MG63 (cell line): ENCODE measurements at places on chromosomes 5 and 9.

GRCh38 chr5:1465117-1465516, 19.9 kb upstream of the SLC6A3 start:
- DNase-seq: no peak

- no peak for DNase-seq
These were observed 19.0 kb downstream of the DMGDH start for GRCh38 chr5:79050498-79050897.

DNA sequence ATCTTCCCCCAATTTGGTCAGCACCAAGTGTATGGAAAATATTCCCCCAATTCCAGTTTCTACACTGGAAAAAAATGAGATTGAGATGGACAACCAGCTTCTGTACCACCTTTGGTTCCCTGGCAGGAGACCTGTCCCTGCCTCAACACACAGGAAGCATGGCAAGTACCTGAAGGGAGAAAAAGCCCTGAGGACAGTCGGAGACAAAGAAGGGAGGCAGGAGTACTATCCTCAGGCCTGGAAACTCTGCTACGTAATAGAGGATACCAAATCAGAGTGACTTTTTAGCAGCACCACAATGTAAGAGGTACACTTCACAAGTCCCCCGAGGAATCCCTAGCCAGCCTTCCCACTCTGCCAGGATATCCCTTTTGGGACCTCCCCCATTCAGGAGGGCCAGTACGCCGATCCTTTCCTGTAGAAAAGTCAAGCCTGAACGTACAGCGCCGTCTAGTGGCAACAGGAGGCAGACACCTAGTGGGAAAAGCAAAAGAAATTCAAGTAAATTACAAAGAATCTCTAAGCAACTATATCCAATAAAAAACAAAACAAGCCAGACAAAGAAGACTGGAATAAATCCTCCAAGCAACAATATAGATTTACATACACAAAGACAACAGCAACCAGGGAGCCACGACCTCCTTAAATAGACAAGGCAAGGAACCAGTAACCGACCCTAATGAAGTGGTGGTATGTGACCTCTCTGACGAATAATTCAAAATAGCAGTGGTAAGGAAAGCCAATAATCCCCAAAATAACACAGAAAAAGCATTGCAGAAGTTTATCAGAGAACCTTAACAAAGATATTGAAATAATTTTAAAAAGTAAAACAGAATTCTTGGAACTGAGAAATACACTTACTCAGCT, 63.3 kb upstream of the SLCO6A1 start:
- peak; percentile 39 for DNase-seq

GRCh38 chr9:34570809-34571480, 18.6 kb downstream of the CNTFR start:
- no peak for DNase-seq

DNA sequence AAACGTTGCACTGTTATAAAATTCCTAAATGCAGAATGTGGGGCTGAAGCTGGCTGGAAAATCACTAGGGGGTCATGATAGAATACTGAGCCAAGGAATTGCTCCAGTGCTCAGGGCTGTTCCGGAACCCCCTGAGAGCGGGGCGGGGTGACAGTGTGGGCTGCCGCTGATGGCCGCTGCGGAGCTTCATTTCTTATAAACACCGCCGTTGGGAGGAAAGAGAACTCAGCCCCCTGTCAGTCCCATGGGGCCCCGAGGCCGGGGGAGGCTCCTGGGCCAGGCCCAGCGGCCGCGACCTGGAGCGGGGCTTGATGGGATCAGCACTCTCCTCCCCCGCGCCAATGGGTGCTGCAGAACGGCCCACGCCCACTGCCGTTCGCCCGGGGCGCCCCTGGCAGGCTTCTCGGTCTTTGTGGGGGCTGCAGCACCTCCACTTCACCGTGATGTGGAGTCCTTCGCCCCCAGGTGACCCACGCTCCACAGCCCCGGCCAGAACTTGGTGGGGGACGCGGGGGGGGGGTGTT, 5.2 kb upstream of the IRF1 start:
- peak; percentile 99 for DNase-seq

DNA sequence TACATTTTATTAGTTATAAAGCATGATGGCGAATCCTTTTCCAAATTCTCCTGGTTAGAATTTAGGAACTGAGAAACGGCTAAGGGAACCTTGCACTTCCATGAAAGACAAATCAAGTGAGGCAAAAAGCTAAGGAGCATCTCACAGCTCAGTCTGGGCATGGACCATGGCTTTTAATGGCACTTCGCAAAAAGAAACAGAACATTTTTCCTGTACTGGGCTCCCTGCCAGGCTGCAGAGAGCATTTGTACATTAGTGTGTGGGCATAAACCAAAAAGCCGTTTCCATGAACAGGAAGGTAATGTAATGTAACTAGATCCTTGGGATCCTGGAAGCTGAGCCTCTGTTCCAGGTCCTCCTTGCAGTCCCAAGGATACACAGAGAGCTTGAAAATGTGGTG, 354.2 kb downstream of the MRPS30 start:
- no peak for DNase-seq

GRCh38 chr9:135920973-135921585, 13.7 kb upstream of the CAMSAP1 start:
- DNase-seq: no peak

DNA sequence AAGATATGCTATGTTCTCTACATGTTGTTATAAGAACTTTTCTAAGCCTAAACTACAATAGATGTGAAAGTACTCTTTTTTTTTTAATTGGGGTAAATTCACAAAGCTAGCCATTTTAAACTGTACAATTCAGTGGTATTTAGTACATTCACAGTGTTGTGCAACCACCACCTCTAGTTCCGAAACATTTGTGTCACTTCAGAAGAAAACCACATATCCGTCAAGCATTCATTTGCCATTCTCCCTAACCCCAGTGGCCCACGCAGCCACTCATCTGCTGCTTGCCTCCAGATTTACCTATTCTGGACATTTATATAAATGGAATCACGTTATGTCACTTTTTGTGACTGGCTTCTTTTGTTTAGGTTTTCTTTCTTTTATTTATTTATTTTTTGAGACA, 43.1 kb downstream of the SPTAN1 start:
- DNase-seq: no peak

DNA sequence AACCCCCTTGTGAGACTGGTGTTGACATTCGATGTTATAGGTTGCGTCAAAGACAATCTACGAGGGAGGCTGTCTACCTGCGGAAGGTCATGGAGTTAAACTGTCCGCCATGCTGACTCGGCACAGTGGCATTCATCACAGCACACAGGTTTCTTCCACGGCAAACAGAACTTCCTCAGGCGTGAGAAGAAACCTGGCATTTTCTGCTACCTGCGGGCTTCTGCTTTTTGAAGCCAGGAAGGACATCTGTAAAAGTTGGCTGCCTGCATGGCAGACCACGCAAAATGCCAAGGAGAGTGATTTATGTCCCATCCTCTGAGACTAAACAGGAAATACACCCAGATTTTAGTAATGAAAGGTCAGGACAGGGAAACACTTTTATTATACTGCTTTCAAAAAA, 809.8 kb upstream of the NUDT12 start:
- no peak for DNase-seq

GRCh38 chr5:168393773-168394172, 92.5 kb upstream of the RARS1 start:
- DNase-seq: no peak

- DNase-seq: peak; percentile 42
These were observed 89.4 kb downstream of the MACROH2A1 start for GRCh38 chr5:135309391-135310327.

- no peak for DNase-seq
These were observed 140.2 kb downstream of the GLIS3 start for GRCh38 chr9:4159696-4160095.

- no peak for DNase-seq
These were observed 127.8 kb downstream of the FOCAD start for GRCh38 chr9:20811872-20812271.

GRCh38 chr5:140658870-140659269, 5.8 kb upstream of the WDR55 start:
- DNase-seq: no peak

DNA sequence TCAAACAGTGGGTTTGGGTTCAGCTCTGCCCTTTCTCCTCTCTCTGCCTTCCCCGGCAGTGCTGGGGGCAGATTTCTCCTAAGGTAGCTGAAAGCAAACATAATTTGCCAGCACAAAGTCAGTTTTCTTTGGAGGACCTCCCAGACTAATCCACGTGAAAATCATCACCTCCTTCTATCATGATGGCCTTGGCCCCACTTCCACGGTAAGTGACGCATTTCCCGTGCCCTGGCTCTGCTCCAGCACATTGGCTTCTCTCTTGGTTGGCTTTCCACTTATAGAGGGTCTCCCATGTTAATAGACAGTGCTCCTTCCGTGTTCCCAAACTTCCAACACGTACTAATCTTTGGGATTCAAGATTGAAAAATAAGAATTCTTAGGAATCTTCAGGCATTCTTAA, 74.1 kb upstream of the TRIO start:
- DNase-seq: no peak

DNA sequence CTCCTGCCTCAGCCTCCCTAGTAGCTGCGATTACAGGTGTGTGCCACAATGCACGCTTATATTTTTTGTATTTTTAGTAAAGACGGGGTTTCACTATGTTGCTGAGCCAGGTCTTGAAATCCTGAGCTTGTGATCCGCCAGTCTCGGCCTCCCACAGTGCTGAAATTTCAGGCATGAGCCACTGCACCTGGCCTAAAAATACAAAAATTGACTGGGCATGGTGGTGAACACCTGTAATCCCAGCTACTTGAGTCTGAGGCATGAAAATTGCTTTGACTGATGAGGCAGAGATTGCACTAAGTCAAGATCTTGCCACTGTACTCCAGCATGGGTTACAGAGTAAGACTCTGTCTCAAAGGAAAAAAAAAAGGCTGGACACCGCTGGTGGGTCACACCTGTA, 13.1 kb upstream of the DYNC2I2 start:
- no peak for DNase-seq

DNA sequence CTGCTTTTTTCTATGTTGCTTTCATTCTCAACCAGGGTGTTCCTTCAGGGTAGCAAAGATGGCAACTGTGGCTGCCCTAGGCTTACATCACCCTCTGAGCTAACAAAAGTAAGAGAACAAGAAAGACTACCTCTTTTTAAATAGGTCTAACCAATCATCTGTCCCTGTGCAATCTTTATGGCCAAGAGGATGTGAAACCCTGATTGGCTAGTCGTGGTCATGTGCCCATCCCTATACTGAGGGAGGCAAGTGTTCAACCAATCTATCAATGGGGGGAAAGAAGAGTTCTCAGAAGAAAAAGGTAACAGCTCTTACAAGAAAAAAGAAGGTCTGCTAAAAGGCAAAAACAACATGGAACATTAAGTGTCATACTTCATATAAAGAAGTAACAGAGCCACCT, 11.7 kb upstream of the SNCAIP start:
- DNase-seq: no peak

DNA sequence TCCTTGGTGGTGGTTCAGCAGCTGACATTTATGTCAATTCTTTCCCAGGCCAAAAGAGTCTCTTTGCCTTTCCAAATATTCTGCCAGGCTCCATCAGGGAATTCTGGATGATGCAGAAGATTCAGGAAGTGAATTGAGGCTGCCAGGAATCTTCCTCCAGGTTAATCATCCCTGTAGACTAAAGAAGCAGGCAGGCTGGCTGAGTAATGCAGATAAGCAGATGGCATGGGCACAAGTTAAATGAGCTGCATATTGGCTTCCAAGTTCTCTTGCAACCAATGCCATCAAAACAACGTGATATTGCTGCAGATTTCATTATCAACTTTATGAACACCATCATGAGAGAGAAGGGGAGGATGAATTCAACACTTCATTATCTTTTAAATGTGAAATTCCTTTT, 324.5 kb downstream of the KCNN2 start:
- DNase-seq: no peak

GRCh38 chr5:160036243-160036642, 27.3 kb downstream of the TTC1 start:
- DNase-seq: no peak

GRCh38 chr9:115517335-115518075, 399.5 kb upstream of the TNC start:
- no peak for DNase-seq

- DNase-seq: no peak
These were observed 11.3 kb upstream of the RIOK2 start for GRCh38 chr5:97194366-97194765.

GRCh38 chr5:88503041-88503345, 234.3 kb upstream of the TMEM161B start:
- no peak for DNase-seq

DNA sequence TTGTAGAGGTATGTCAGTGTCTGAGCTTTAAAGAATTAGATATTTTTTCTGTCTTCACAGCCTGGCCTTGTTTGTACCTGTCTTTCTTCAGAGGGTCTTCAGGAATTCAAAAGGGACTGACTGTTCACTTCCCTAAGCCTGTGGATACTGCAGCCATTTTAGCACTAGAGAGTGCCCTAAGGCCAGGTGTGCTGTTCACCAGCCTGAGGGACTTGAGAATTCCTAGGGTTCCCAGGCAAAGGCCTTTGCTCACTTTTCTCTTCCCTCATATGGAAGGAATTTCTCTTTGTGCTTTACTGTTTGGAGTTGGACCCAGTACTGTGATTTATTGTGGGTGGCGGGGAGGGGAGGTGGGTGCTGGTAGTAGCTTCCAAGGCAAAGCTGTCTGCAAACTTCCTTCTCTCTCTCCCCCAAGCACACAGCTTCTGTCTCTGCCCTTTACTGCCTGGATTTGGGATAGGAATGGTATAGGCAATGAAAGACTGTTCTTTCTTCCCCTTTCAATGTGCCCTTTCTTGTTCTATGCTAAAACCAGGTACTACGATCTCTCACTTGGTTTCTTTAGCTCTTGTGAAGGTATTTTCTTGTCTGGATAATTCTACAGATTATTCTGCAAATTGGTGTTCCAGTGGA, 9.7 kb upstream of the LRRC70 start:
- DNase-seq: no peak

DNA sequence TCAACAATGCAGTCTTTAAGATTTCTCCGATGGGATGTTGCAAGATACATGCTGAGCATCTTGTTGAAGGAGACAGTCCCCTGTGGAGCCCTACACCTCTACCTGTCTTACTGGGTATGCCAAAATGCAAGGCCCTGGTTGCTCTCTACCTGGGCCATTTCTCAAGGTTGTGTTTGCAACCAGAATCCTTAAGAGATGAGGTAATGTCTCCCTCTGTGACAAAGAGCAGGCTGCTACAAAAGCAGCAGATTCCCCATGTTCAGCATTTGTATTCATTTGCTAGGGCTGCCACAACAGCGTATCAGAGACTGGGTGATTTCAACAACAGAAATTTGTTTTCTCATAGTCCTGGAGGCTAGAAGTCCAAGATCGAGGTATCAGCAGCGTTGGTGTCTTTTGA, 138.4 kb upstream of the RPS23 start:
- no peak for DNase-seq

- peak; percentile 56 for DNase-seq
These were observed 3.8 kb upstream of the NPDC1 start for GRCh38 chr9:137049544-137050449.

DNA sequence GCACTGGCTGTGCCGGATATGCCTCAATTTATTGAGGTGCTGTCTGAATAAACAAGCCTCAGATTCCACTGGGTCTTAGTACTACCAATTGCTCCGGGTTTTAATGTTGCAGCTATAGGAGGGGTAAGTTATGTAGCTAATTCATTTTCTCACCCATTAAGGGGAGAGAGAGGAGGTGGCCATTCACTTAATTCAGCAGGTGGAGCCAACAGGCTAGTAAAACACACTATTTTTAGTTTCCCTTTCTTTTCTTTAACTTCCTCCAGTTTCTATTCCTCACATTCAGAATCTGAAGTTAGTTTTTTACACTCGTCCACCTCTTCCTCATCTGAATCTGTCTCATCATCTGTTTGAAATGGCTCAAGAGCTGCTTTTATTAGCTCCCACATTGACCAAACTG, 105.6 kb upstream of the CDH10 start:
- no peak for DNase-seq
